ENCODE measurements at places on chromosomes 12 and 14.

- no peak for DNase-seq
Measured at GRCh38 chr14:101494826-101495225, 66.5 kb upstream of the DIO3 start.

- no peak for DNase-seq
Measured at GRCh38 chr12:26798023-26798422, 35.0 kb downstream of the ITPR2 start.

DNA sequence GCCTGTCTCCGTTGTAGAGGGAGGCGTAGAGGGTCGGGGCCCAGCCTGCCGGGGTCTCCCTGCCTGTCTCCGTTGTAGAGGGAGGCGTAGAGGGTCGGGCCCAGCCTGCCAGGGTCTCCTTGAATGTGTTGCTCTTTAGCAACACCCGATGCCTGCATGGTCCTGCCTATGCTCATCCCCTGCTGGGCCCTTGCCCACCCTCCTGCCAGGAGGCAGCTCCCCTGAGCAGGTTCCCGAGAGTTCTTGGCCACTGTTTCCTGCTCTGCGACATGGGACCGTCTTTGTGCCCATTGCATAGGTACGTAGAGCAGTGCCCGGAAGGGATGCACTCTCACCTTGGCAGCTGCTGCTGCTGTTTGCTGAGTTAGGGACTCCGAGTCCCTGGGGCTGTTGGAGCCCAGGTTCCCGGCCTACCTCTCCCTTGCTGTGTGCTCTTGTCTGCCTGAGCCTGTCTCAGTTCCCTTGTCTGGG lies 3.3 kb downstream of the KIF26A start:
- DNase-seq = no peak

DNA sequence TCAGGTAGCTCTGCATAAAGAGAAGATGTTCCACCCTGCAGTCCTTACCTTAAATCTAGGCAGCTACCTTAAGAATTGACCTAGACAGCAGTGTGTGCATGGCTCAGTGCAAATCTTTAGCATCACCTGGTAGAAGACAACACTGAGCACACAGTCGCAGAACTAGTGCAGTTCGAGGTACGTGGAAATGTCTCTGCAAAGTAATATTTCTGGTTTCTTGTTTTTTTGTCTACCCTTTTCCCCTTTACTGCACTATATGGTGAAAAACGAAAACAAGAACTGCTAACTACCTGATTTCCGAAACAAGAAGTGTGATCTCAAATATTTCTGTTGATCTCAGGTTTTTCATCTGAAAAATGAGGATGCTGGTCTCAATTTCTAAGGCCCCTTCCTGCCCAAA lies 82.5 kb downstream of the ETV6 start:
- no peak for DNase-seq

DNA sequence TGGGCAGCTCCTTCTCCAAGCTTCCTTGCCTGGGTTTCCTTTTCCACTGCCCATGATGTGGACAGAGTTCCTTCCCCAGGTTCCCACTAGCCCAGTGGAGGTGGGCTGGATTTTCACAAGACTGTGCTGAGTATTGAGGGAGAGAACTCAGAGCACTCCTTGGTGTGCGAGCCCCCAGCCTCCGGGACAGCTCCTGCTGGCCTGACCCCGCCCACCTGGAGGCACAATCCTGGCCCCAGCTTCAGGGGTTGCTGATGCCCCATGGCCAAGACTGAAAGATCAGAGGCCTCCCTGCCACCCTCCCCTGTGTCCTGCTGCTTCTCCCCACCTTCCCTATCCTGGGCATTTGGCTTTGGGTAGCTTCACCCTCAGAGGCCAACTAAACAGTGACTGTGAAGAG lies 7.7 kb downstream of the KCNH3 start:
- no peak for DNase-seq

DNA sequence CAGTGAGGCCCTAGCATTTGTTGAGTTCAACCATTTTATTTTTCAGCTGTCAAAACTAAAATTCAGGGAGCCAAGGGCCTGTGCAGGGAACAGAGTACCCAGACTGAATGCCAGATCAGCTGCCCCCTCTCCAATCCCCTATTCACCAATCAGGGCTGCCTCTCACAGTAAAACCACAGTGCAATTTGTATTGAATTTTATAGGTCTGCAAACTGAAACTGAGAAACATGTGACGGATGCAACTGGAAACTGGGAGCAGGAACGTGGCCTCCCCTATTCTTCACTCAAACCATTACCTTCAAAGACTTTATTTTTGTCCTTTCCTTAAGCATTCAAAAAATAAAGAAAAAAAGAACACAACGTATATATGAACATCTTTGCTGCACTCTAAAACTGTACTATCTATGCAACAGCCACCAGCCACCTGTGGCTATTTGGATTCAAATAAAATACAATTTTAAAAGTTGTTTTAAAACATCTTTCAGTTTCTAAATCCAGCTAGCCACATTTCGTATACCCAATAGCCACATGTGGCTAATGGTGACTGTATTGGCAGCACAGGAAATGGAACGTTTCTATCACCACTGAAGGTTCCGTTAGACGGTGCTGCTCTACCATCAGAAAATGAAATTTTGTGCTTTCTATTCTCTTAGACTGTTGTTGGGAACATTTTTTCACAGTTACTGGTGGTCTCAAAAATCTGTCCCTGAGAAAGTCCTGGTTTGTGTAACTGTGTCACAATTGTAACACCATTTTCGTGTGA lies 371.3 kb upstream of the FAR2 start:
- no peak for DNase-seq

- DNase-seq = no peak
Measured at GRCh38 chr14:31283578-31284252, 76.1 kb upstream of the HECTD1 start.

GRCh38 chr12:124898200-124898922 lies 16.1 kb downstream of the UBC start:
- peak; percentile 35 for DNase-seq

- DNase-seq = no peak
Measured at GRCh38 chr12:74111688-74112360, 425.8 kb upstream of the ATXN7L3B start.

GRCh38 chr12:48296586-48297282 lies 54.0 kb downstream of the ZNF641 start:
- DNase-seq = peak; percentile 27

GRCh38 chr14:65267856-65268255 lies 144.7 kb upstream of the FUT8 start:
- DNase-seq = no peak

- no peak for DNase-seq
Measured at GRCh38 chr12:1920436-1920835, 2.0 kb upstream of the CACNA2D4 start.

GRCh38 chr12:118908811-118909210 lies 72.5 kb upstream of the SRRM4 start:
- no peak for DNase-seq

DNA sequence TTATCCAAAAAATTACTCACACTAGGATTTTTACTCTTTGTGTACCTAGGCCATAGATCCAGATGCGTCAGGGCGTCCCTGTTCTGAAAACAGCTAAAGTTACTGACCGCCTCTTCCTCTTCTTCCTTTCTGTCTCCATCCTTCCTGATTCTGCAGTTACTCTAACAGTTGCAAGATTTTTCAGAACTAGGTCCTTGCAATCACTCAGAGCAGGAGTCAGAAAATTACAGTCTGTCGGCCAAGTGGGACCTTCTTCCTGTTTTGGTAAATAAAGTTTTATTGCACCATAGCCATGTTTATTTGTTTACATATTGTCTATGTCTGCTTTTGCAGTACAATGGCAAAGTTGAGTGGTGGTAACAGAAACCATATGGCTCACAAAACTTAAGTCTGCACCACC lies 25.6 kb upstream of the FGF6 start:
- DNase-seq = no peak

DNA sequence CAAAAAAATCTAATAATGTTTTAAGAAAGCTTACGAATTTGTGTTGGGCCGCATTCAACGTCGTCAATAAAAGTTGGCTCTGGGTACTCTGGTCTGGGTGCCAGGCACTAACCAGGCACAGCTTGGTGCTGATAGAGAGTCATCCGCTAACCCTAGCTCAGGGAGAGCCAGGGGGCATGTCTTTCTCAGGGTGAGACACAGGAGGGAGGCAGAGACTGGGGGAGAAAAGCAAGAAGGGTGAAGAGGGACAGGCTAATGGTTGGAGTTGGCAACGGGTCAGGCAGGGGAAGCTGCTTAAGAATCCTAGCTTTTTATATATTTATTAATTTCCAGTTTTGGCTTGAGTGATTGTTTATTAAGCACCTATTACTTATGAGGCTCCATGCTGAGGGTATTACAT lies 105.0 kb downstream of the CMKLR1 start:
- no peak for DNase-seq

- no peak for DNase-seq
Measured at GRCh38 chr12:110426406-110426805, 22.9 kb upstream of the ANAPC7 start.

- DNase-seq = no peak
Measured at GRCh38 chr12:113933201-113933786, 32.8 kb downstream of the RBM19 start.

- DNase-seq = no peak
Measured at GRCh38 chr14:93219103-93219726, 12.2 kb downstream of the UBR7 start.

GRCh38 chr12:125203145-125203765 lies 138.0 kb downstream of the AACS start:
- DNase-seq = no peak

- no peak for DNase-seq
Measured at GRCh38 chr14:91202234-91202974, 42.1 kb downstream of the GPR68 start.

DNA sequence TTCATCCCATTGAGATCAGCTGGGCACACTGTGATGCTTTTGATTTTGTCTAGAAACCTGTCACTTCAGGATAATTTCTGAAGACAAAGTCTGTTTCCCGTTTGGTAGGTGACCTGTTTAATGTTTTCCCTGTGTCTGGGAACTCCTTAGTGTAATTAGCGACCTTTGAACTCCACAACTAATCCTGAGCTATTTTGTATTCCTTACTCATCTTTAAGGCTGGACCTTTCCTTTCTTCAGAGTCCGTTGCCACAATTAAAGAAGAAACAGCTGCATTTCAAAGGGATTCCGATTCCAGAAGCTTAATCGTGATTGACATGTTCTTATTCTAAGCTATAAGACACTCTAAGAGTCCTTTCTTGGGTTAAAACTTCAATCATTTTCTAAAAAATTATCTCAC lies 22.0 kb downstream of the AP5M1 start:
- DNase-seq = no peak

DNA sequence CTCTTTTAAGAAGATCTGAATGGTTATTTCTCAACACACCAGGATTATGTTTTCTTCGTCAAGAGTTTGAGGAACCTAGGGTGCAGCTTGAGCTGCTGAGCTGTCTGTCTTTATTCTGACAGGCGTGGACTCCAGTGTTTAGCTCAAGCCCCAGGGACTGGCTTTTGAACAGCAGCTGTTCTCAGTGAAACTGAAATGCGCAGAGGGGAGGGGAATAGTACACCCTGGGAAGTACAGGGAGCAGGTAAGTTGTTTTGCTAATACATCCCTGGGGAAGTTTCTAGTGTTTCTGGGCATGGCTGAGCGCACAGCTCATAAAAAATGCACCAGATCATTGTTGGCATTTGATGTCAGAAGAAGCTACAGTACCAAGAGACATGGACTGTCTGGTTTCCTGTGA lies 659.8 kb downstream of the DIO2 start:
- DNase-seq = no peak

- DNase-seq = no peak
Measured at GRCh38 chr14:34030864-34031263, 80.0 kb upstream of the EGLN3 start.

GRCh38 chr12:43094886-43095575 lies 457.0 kb downstream of the ADAMTS20 start:
- no peak for DNase-seq

GRCh38 chr14:92088494-92088893 lies 17.9 kb downstream of the ATXN3 start:
- no peak for DNase-seq

DNA sequence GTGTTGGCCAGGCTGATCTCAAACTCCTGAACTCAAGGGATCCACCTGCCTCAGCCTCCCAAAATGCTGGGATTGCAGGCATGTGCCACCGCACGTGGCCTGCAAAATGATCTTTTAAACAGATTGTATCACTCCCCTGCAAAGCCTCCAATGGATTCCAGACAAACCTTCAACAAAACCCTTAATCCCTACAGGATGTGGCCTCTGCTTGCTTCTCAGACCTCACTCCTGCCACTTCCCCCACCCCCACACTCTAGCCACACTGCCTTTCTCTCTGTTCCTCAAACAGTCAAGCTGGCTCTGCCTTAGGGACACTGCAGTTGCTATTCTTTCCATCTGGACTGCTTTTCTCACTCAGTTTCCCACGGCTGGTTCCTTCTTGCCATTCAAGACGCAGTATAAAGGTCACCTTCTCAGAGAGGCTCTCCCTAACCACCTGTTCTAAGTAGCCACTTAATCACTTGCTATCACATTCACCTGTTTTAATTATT lies 47.3 kb upstream of the TMED10 start:
- no peak for DNase-seq

DNA sequence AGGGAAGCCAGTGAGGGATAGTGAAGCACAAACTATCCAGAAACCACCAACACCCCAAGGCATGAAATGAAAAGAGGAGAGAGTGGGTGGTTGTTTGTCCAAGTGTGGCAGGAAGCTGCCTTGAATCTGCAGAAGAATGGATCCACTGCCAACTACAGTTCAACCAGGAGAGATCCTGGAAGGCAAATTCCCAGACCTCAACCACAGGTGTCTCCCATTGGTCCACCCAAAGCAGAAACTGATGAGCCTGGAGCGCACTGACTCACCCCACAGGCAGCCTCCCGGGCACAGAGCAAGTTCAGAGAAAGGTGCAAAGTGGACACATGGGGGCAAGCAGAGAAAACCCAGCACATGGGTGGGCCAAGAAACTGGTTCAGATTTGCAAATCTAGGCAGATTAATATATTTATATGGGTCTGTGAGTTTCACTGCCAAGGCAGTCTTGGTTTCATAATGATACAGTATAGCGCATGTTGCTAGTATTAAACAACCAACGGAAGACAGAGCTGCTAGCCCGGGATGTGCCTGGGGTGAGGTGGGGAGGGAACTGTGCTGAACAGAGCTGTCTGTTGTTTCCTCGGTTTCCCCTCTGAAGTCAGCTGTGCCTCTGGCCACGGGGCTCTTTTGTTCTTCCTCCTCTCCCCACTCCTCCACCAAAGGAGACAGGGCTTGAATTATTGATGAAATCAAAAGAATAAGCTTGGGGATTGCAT lies 416.2 kb upstream of the CCDC196 start:
- no peak for DNase-seq

- no peak for DNase-seq
Measured at GRCh38 chr12:48946943-48947342, 10.3 kb downstream of the ARF3 start.

- no peak for DNase-seq
Measured at GRCh38 chr12:93521225-93522080, 51.0 kb upstream of the SOCS2 start.

Data from stimulated activated CD8-positive, alpha-beta memory T cell treated with anti-CD3 and anti-CD28 coated beads, Interleukin-4, amount 100 ng/mL, for 24 hours (primary cell).